Erythroblast (primary cell): ENCODE measurements at places on chromosomes 12 and 14.
A peak's percentile ranks its signal among the peaks of the same experiment; 100 is the strongest.

DNA sequence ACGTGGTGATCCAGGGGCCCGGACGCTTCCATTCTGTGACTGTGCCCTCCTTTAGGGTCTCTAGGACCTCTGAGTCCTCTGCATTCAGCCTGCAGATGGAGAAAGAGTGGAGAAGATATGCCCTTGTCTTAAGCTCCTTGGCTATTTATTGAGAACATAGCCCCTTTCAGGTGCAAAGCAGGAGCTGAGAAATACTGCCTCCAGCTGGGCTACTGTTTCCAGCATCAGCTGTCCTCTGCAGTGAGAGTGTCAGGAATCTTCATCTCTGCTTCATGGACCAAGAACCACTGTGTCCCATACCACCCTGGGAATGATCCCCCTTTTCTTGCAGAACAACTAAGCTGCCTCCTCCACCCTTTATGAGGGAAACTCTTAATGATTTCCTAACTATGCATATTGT, 47.8 kb upstream of the CEP83 start:
- no peak for DNase-seq

GRCh38 chr14:96235426-96235825, 20.6 kb upstream of the BDKRB1 start:
- DNase-seq = no peak

GRCh38 chr12:48316491-48316890, 34.2 kb downstream of the ZNF641 start:
- DNase-seq = no peak

- no peak for DNase-seq
Observed at GRCh38 chr12:131883521-131883900, 10.9 kb upstream of the ULK1 start.

- no peak for DNase-seq
Observed at GRCh38 chr12:11729439-11730150, 80.1 kb downstream of the ETV6 start.

- DNase-seq = peak; percentile 89
Observed at GRCh38 chr14:24365600-24366412, 2.2 kb upstream of the NFATC4 start.

GRCh38 chr12:115815924-115816323, 461.6 kb downstream of the MED13L start:
- DNase-seq = peak; percentile 31

GRCh38 chr12:109759595-109759994, 46.0 kb downstream of the FAM222A start:
- no peak for DNase-seq
